Stimulated activated CD4-positive, alpha-beta T cell treated with anti-CD3 and anti-CD28 coated beads, TNF-alpha, amount 100 ng/mL, for 1 hour (primary cell): ENCODE measurements at places on chromosomes 5 and 9.

DNA sequence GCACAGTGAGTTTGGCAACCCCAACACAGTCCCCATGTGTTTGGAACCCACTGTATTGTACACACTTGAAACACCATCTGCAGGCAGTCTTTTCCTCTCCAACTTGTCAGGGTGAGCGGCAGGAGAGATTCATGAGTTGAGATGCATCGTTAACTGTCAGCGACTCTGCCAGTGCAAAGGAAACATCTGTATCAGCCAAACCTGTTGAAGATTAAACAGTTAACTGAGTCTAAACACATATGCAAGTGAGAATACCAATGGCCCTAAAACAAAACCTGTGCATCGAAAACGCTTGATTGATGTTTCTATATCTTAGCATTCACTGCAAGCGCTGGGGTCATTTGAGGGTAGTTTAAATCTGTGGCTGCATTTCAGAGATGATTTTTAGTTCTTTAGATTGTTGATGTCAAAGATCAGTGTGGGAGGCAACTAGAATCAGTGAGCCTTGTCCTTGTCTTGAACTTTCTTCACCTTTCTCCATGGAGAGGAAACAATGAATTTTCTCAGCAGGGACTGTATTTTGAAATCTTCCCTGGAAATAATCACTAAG, 41.3 kb upstream of the PAM start:
- no peak for DNase-seq

GRCh38 chr9:28782630-28783029, 1209.3 kb upstream of the C9orf72 start:
- no peak for DNase-seq

- no peak for DNase-seq
Measured at GRCh38 chr5:163695830-163696578, 190.6 kb downstream of the MAT2B start.

DNA sequence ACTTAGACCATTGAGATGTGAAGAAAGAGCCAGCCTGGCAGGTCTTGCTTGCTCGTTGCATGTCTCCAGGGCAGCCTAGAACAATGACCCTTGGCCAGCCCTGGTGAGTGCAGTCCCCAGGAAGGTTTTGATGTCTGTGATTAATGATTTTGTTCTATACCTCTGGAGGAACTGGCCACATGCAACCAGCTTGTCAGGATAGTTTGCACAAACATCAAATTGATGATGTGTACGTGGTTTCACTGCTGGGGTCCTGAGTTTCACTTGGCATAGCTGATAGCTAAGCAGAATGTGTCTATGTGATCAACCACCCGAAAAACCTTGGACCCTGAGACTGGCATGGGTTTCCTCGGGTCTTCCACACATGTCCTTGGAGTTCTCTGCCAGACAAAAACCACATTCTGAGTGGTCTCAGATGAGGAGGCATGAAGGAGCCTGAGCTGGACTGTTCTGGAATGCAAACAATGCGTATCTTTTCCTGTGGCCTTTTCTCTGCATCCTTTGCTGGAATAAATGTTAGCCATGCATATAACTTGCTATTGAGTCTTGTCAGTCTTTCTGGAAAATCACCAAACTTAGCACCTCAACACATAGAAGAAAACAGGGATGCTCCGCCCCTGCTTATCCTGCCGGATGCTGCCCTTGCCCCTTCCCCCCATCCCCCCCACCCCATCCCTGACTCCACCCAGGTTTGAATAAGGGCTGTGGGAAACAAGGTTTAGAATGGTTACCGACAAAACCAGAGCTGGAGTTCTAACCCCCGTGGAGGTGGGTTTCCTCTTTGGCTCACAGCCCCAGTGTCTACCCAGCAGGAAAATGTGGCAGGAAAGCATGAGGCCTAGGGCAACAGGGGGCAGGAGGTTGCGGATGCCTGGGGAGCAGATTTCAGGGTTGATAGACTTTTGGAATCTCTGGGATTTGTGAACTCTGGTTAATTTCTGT, 50.1 kb upstream of the ANKRD33B start:
- no peak for DNase-seq

DNA sequence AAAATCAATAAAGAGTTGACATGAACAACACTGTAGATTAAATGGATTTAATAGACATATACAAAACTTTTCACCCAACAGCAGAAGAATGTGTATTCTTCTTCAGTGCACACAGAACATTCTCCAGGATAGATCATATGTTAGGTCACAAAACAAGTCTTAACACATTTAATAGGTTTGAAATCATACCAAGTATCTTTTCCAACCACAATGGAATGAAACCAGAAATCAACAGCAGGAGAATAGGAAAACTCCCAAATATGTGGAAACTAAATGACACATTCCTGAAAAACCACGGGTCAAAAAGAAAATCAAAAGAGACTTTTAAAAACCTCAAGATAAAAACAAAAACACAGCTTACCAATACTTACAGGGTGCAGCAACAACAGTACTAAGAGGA, 790.1 kb upstream of the ZNF608 start:
- no peak for DNase-seq

GRCh38 chr5:178589180-178590140, 733 bp downstream of the COL23A1 start:
- no peak for DNase-seq
